Lower leg skin (tissue), 4 donors: ENCODE measurements at places on chromosomes 13 and 19. TPM values are rescaled to one million over a fixed set of nuclear protein-coding genes. Genes with fewer than 3 reads are reported as not detected.

DNA sequence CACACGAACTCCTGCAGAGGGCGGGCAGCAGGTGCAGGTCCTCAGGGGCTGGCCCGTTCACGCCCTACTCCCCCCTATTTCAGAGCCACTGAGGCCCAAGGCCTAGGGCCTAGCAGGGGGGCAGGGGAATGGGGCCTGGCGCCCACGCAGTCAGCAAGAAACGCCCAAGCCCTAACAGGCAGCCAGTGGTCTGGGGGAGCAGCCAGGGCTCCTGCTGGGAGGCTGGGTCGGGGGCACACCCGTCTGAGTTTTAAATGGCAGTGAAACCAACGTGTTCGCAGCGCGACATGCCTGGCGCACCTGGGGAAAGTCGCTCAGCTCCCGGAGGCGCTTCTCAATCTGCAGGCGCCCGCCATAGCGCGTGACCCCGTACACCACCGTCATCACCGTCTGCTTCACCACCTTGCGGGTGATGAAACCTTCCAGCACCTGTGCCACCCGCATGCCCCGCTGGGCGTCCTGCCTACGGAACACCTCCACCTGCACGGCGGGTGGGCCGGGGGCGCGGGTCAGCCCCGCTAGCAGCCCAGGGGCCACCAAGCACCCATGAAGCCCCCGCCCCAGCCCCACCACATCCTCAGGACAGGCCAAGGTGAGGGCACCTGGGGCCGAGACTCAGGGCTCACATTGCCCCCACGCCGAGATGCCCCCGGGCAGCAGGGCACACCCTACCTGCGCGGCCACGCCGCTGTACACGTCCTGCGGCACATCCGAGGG lies 13.9 kb downstream of the POLRMT start:
- no peak for DNase-seq

- no peak for DNase-seq
These were observed 5.3 kb downstream of the TTYH1 start for GRCh38 chr19:54420383-54421168.

DNA sequence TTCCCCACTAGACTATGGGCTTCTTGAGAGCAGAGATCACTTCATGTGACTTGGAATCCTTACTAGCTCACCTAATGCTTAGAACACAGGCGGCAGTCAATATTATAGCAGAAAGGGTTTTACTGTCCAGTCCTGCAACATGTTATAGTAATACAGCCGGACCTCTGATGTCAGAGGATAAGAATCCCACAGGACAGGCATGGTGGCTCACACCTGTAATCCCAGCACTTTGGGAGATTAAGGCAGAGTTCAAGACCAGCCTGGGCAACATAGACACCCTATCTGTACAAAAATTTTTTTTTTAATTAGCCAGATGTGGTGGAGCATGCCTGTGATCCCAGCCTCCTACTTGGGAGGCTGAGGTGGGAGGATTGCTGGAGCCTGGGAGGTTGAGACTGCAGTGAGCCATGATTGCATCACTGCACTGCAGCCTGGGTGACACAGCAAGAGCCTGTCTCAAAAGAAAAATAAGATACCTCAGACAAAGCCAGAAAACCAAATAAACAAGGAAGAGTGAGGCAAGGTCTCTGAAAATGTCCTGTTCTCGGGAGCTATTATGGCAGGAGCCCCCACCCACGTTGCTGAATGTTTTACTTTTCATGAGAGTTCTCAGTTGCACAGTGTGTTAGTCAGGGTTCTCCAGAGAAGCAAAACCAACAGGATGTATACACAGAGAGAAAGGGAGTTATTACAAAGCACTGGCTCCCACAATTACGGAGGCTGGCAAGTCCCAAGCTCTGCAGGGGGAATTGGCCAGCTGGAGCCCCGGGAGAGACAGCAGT lies 100.8 kb downstream of the UBL3 start:
- no peak for DNase-seq

DNA sequence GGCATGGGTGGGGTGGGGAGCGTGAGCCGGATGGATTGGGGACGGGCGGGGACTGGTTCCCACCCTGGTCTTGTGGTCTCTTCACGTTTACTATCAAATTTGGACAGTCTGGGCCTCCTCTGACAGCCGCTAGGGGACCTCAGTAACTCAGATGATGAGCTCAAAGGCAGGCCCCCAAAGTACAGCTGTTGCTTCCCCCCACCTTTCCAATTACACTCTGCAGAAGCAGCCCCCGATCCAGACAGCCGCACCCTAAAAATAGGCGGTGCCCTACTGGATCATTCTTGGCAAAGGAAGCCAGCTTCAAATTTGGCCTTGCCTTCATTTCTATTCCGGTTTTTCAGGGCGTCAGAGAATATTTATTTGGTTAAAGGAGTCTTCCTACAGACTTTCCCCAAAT lies 1.9 kb upstream of the FOXO1 start:
- DNase-seq, result peak; percentile 95

GRCh38 chr13:48843630-48844380 lies 131.9 kb upstream of the FNDC3A start:
- no peak for DNase-seq

- no peak for DNase-seq
These were observed 816.6 kb downstream of the DIAPH3 start for GRCh38 chr13:59346999-59347723.

DNA sequence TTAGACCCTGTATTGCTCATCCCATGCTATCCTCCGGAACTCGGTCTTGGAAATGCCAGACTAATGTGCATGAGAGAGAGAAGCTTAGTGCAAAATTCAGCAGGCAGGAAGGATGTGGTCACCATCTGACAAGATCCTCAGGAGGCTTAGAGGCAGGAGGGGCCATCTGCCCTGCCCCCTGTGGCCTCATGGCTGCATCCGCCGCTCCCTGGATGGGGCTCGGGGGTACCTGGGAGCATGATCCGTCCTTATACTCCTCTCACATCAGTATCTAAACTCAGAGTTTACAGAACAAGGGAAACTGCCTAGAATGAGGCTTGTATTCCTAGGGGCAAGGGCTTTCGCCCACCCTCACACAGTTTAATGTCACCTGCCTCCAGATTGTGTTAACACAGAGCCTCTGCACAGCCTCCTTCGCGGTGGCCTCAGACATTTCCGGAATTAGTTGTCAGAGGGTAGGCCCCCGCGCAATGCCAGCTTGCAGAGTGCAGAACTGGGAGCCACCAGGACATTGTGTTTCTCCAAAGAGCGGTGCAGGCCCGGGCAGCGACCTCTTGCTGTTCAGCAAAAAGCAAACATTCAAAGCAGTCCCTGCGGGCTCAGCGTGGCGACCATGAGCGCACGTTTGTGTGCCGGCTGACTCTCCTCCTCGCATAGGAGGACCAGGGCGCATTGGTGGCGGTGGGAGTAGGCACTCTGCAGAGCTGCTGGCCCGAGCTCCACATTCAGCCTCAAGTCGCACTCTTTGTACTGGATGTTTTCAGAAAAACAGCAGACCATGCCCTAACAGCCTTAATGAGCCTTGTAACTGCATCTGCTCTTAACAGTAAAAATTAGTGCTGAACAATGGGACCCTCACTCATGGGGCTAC lies 39.1 kb downstream of the GPR12 start:
- peak; percentile 22 for DNase-seq

DNA sequence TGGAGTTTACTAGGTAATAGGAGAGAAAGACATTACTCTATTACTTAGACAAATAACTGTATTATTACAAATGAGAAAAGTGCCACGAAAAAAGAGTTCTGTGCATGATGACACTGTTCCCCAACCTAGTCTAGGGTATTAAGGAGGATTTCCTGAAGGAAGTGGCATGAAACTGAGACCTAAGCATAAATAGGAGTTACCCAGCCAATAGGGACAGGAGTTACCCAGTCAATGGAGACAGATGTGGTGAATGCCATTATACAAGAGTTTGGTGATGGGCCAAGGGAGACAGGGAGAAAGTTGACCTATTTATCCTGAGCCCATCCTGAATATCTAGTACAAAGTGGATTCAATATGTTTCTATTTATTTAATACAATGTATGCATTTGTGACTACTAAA lies 65.4 kb downstream of the KL start:
- no peak for DNase-seq

Gene F7
- not detected for total RNA-seq

DNA sequence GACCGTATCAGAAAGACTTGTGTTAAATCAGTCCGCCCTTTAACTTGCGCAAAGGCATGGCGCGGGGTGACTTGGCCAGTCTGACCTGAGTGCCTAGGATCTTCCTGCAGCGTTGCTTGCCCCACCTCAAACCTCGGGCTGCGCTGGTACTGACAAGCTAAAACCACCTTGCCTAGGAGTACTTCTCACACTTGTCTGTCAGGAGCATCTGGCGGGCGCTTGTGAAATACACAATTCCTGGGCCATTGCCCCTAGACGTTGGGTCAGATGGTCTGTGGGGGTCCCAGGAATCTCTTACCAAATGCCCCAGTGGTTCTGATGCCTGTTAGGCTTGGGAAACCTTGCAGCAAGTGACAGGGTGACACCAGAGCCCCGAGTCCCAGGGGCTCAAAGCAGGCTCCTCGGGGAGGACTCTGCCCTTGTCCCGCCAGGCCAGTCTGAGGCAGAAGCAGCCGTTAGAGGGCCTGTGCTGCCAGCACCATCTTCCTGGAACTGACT lies 12.9 kb downstream of the CEBPG start:
- DNase-seq, result no peak

Gene CGB5
- total RNA-seq, result not detected

- no peak for DNase-seq
These were observed 45.7 kb downstream of the ZC3H13 start for GRCh38 chr13:46006688-46007452.

Gene HPN
- total RNA-seq, result 1.3 TPM

Gene OR7C1
- total RNA-seq, result 2.2 TPM

DNA sequence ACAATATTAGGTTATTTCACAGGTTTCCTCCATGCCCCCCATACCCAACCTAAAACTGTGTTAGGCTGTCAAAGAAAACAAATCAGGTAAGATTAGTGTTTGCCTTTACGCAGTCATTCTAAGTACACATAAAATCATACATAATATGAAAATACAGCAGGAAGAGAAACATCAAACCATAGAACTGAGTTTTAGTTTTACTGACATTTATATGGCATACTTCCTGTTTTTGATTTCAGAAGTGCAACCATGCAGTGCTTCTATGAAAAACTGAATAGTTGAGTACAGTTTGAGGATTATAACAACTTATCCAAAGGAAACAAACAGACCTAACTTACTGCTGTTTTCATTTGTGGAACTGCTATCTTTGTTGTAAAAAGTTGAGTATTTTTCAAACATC lies 91.3 kb downstream of the KCNRG start:
- no peak for DNase-seq

- no peak for DNase-seq
These were observed 1.9 kb upstream of the F7 start for GRCh38 chr13:113103646-113104045.

DNA sequence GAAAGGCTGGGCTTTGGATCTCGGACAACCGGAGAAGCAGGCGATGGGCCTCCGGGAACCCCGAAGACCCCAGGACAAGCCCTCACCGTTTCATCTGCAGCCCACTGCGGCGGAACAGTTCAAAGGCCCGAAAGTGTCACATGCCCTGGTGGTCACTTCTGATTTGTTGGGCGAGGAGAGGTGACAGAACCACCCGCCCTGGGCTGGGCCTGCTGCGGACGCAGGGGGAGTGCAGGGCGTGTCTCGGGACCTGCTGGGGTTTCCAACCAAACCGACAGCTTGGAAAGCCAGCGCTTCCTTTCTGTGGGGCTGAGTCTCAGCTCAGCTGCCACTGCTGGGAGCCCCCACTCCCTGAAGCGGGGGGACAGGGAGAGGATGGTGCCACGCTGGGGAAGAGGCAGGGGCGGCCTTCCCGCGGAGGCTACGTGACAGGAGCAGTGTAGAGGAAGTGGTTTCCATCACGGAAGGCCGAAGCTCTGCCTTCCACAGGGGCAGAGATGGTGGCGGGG lies 22.8 kb upstream of the ZBTB7A start:
- peak; percentile 47 for DNase-seq

GRCh38 chr13:40070357-40070756 lies 414.9 kb downstream of the COG6 start:
- no peak for DNase-seq

GRCh38 chr19:27393591-27393990 lies 1819.4 kb downstream of the UQCRFS1 start:
- no peak for DNase-seq

GRCh38 chr13:99425485-99426341 lies 75.6 kb upstream of the TM9SF2 start:
- peak; percentile 84 for DNase-seq

Gene SIGLEC12
- total RNA-seq, result not detected

GRCh38 chr13:42113478-42113877 lies 65.0 kb downstream of the DGKH start:
- no peak for DNase-seq

- DNase-seq, result no peak
These were observed 1.0 kb upstream of the ZNF529 start for GRCh38 chr19:36573895-36574720.

DNA sequence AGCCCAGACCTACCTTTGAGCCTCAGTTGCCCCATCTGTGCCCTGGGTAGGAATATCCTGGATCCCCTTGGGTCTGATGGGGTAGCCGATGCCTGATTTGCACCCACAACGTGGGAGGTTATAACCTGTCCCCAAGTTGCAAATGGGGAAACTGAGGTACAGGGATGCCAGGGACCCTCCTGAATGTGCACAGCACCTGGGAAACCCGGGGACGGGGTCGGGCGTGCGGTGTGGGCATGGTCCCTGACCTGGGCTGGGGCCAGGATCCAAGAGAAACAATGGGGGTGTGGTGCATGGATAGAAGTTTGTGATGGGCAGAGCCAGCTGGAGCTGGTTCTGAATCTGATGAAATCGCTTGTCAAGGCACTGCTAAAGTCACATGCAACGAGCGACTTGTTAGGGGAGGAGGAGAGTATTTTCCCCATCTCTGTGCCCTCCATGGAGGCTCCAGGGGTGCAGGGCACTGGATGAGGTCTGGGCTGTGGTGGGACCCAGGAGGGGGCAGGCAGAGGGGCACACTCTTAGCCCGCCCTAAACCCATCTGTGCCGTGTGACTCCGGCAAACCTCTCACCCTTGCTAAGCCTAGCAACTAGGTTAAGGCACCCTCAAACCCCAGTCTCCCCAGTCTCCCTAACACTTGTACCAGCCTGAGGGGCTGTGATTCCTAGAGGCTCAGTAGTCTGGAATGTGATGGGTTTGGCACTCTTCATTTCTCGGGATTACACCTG lies 749 bp downstream of the GDF15 start:
- DNase-seq, result peak; percentile 62

Gene NUP58
- 49.9 TPM for total RNA-seq

DNA sequence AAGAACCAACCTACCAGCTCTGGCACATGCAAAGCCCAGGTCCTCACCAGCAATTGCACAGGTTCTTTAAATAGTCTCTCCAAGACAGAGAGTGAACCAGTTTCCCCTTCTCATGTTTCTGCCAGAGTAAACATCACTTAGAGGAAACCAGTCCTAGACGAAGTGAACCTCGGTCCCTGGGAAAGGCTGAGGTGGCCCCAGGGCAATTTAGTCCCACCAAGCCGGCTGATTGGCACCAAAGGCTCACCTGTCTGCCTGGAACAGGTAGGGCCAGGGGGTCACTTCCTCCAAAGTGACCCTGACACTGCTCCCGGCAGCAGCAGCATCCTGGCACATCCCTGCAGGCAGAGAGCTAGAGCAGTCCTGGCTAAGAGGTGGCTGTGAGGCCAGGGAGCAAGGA lies 122.9 kb upstream of the ZNF507 start:
- DNase-seq, result peak; percentile 68

Gene NLRP9
- not detected for total RNA-seq
